ENCODE measurements at places on chromosomes 12 and 14.
A peak's percentile ranks its signal among the peaks of the same experiment; 100 is the strongest.

DNA sequence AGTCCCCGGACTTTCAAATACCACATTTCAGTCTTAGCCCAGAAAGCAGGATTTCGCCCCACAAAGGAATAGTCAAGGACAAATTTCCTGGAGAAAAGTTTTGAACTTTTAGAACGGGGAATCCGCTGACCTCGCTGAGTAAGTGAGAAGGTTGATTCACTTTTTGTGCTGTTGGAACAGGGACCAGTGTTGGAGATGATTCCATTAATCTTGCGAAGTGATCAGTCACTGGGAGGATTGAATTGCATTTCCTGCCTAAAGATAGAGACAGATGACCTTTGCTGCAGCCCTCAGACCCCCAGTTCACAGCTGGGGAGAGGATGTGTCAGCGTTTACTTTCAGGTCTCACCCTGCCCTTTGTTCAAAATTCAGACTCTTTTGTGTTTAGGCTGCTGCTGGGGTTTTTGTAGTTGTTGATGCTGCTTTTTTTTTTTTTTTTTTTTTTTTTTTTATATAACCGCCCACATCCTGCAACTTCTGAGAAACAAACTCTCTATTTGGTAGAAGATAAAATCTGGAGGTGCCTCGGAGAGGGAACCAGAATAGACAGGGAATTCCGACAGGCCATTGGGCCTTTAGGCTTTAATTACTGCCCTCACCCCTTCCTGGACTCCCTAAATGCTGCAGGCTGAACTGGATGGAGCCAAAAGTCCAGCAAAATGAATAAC is 9.8 kb upstream of the KDM2B start:
- peak; percentile 54 for DNase-seq

- DNase-seq, result no peak
Measured at GRCh38 chr12:77599782-77600467, 230.8 kb upstream of the NAV3 start.

- DNase-seq, result no peak
Measured at GRCh38 chr12:6288235-6288634, 22.2 kb upstream of the PLEKHG6 start.

DNA sequence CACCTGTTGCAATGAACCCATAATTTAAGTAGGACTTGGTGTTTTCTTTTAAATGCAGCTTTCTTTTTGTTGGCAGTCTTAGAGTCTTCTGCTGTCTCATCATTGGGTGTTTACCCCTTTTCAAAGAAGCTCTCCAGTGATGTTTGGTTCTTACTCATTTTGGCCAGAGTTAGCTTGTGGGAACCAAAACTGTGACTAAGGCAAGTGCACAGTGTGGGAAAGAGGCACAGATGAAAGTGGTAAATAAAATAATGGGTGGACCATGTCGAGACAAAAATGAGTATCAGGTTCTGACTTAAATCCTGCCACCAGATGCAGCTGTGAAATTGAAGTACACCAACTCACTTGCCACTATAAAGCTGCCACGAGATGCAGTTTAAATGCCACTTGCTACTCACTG is 615.4 kb upstream of the MIS18BP1 start:
- no peak for DNase-seq
